ENCODE measurements at places on chromosomes 1 and 21. TPM values are rescaled to one million over a fixed set of nuclear protein-coding genes. Genes with fewer than 3 reads are reported as not detected.

CYP4Z1 gene
- total RNA-seq = not detected

DNA sequence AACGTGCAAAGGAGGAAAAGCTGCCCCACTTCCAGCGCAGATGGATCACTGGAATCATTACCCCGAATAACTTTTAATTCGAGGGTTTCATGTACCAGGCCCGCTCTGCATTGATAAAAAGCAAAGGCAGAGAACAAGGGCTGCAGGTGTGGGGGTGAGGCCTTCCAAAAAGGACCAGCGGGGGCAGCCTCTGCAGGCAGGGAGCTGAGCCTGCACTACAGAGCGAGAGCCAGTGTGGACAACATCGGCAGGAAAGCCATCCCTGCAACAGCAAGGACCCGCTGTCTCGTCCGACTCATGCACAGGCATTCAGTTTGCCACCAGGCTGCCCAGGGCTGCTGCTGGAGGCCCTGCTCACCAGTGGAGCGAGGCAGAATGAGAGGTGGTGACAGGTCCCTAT, 27.1 kb upstream of the AJAP1 start:
- H3K27ac ChIP-seq = no peak overlapping the region
- no peak overlapping the region for H3K4me3 ChIP-seq
- no peak for DNase-seq
- no peaks in the 10 kb centered on the region for H3K27me3 ChIP-seq
- no peaks in the 10 kb centered on the region for H3K4me1 ChIP-seq

PDZK1 gene
- 0.39 TPM for total RNA-seq

DNA sequence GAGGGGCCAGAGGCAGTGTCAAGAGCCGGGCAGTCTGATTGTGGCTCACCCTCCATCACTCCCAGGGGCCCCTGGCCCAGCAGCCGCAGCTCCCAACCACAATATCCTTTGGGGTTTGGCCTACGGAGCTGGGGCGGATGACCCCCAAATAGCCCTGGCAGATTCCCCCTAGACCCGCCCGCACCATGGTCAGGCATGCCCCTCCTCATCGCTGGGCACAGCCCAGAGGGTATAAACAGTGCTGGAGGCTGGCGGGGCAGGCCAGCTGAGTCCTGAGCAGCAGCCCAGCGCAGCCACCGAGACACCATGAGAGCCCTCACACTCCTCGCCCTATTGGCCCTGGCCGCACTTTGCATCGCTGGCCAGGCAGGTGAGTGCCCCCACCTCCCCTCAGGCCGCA, at the start of gene BGLAP:
TSS of gene BGLAP (plus strand) at position 259 of the 400 bp plus-strand sequence. CDS start at position 307, 48 bp downstream.
- no peak for DNase-seq
- peaks cover 5% of the 10 kb centered on the region for H3K36me3 ChIP-seq
- H3K4me1 ChIP-seq = peaks cover 6% of the 10 kb centered on the region
- no peaks in the 10 kb centered on the region for H3K27me3 ChIP-seq

OR2G6 gene
- total RNA-seq = not detected

DNA sequence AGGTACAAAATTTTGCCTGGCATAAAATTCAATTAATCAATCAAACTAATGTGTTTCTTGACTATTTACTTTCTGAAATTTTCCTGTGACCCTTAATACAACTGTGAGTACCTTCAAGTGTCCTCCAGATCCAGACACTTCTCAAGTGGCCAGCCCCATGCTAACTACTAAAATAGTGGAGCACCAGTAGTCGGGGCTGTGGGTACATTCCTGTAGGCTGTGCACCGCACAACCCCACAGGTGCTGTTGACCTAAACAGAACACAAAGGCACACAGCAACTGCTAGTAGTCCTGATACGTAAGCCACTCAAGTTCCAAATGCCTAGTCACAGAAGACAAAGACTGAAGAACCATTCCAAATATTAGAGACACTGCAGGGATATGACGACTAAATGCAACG, 36.6 kb downstream of the TMEM50B start:
- H3K4me1 ChIP-seq = peaks cover 11% of the 10 kb centered on the region
- H3K27me3 ChIP-seq = no peaks in the 10 kb centered on the region
- no peak overlapping the region for H3K4me3 ChIP-seq
- H3K36me3 ChIP-seq = peaks cover under 1% of the 10 kb centered on the region

DNA sequence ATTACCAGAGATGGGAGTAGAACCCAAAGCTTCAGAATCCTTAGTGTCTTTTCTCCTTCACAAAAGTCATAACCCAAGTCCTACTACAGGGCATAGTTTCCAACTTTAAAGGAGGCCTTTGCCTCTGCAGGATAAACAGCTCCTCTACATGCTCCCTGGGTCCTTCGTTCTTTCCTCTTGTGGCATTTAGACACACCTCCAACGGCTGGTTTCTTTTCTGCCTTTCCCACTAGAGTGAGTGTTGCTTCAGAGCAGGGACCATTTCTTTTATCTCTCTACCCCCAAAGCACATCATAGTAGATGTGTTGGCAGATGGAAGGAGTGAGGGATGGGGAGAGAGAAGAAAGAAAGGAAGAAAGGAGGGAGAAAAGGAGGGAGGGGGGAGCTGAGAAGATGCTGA, 144.7 kb upstream of the SPATA6 start:
- no peaks in the 10 kb centered on the region for H3K36me3 ChIP-seq
- no peak for DNase-seq
- no peak overlapping the region for H3K27ac ChIP-seq
- H3K4me1 ChIP-seq = no peaks in the 10 kb centered on the region

DNA sequence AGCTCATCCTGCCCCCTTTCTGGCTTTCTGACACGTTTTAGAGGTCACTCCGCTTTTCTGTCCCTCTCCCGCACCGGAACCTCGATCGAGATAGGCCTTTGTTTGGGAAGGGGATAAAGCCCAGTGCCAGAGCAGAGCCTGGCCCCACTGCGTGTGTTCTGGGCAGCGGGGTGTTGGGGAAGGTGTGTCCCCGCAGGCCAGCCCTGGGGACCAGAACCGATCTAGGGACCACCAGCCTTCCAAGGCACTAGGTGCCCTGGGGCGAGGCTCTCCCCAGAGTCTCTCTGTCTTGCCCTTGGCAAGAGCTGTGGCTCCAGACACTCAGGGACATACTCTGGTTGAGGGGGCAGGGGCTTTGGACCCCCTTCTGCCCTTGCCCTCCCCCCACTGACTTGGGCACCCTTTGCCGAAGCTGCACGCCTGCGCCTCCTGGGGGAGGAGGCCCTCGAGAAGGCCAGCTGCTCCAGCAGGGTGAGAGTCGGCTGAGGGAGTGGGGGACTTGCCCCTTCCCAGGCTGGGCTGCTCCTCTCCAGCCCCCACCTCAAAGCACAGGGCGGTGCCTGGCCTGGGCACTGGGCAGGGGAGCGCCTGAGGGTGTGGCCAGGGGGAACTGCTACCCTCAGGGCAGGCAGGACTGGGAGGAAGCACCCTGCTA, 16.4 kb downstream of the PRXL2B start:
- no peaks in the 10 kb centered on the region for H3K4me1 ChIP-seq
- peaks cover 10% of the 10 kb centered on the region for H3K27me3 ChIP-seq
- no peak for DNase-seq

GRCh38 chr1:48181669-48182367, 40.7 kb upstream of the SLC5A9 start:
- no peaks in the 10 kb centered on the region for H3K4me1 ChIP-seq
- no peak overlapping the region for H3K27ac ChIP-seq
- DNase-seq = no peak
- peaks cover 22% of the 10 kb centered on the region for H3K27me3 ChIP-seq

DNA sequence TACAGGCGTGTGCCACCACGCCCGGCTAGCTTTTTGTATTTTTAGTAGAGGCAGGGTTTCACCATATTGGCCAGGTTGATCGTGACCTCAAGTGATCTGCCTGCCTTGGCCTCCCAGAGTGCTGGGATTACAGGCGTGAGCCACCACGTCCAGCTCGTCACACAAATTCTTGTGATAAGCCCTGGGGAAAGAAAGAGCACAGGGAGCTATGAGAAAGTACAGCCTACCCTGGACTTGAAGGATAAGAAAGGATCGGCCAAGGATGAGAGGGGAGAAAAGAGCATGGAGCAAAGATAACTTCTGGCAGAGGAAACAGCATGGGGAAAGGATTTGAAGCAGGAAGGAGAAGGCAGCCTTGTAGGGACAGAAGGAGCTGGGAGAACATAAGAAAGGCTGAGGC, 29.2 kb downstream of the SESN2 start:
- no peak overlapping the region for H3K4me3 ChIP-seq
- no peaks in the 10 kb centered on the region for H3K27me3 ChIP-seq
- no peak overlapping the region for H3K27ac ChIP-seq
- no peak for DNase-seq
- no peaks in the 10 kb centered on the region for H3K36me3 ChIP-seq

DNA sequence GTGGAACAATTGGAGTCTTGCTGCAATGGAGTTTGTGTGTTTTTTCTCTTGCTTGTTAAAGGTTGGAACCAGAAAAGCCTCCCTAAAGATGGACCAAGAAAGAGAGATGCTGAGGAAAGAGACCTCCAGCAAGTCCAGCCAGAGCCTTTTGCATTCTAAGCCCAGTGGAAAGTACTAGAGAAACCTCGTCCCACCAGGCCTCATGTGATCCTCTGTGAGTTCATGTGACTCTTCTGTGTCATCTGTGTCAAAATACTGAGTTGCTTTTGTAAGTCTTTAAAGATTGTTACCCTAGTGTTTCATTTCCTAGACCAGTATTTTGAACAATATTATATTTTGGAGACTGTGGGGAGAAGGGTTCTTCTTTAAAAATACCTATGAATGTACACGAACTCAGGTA, 12.5 kb upstream of the EFHD2 start:
- H3K4me3 ChIP-seq = no peak overlapping the region
- H3K27ac ChIP-seq = no peak overlapping the region
- H3K27me3 ChIP-seq = no peaks in the 10 kb centered on the region
- no peaks in the 10 kb centered on the region for H3K4me1 ChIP-seq
- no peak for DNase-seq

GNAT2 gene
- not detected for total RNA-seq

OR10K2 gene
- not detected for total RNA-seq

CCDC27 gene
- total RNA-seq = not detected

- H3K4me3 ChIP-seq = no peak overlapping the region
- H3K27me3 ChIP-seq = no peaks in the 10 kb centered on the region
- no peak for DNase-seq
Observed at GRCh38 chr1:245749053-245749452, 594.3 kb downstream of the KIF26B start.

VTCN1 gene
- not detected for total RNA-seq

DNA sequence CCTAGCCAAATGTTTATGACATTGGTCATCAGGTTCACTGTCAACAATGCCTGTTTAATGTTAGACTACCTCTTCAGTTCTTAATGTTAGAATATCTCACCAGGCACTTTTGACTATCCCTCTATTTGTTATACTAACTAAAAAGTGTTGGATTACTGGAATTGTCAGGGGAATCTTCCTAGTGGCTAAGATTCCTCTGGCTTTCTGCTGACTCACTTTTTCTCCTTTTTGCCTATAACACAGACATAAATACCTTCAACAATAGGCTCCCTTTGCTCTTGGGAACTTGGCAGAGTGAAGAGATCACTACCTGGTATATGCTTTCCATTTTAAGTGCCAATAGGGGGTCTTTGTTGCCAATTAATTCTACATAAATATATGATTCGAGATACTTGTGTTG, 68.5 kb downstream of the TMEM200B start:
- H3K27me3 ChIP-seq = no peaks in the 10 kb centered on the region
- H3K27ac ChIP-seq = no peak overlapping the region
- peaks cover 76% of the 10 kb centered on the region for H3K36me3 ChIP-seq
- no peaks in the 10 kb centered on the region for H3K4me1 ChIP-seq

- H3K4me1 ChIP-seq = no peaks in the 10 kb centered on the region
- H3K27ac ChIP-seq = no peak overlapping the region
- DNase-seq = no peak
- peaks cover 84% of the 10 kb centered on the region for H3K36me3 ChIP-seq
Observed at GRCh38 chr1:40755067-40755466, 28.5 kb upstream of the KCNQ4 start.

RABIF gene
- 11.1 TPM for total RNA-seq

GRCh38 chr1:6170742-6171201, 9.3 kb downstream of the CHD5 start:
- no peak overlapping the region for H3K27ac ChIP-seq
- no peak overlapping the region for H3K4me3 ChIP-seq
- H3K4me1 ChIP-seq = no peaks in the 10 kb centered on the region
- no peak for DNase-seq
- no peaks in the 10 kb centered on the region for H3K36me3 ChIP-seq

GRCh38 chr1:18805150-18805879, 54.1 kb downstream of the TAS1R2 start:
- H3K27me3 ChIP-seq = no peaks in the 10 kb centered on the region
- H3K4me3 ChIP-seq = no peak overlapping the region
- DNase-seq = no peak
- H3K4me1 ChIP-seq = no peaks in the 10 kb centered on the region
- no peak overlapping the region for H3K27ac ChIP-seq

- H3K36me3 ChIP-seq = peaks cover 65% of the 10 kb centered on the region
- peaks cover 14% of the 10 kb centered on the region for H3K4me1 ChIP-seq
- no peaks in the 10 kb centered on the region for H3K27me3 ChIP-seq
- no peak overlapping the region for H3K4me3 ChIP-seq
- H3K27ac ChIP-seq = no peak overlapping the region
Observed at GRCh38 chr1:19257178-19257914, 5.7 kb downstream of the MRTO4 start.

GRCh38 chr21:26445440-26445839, 127.6 kb downstream of the CYYR1 start:
- H3K36me3 ChIP-seq = no peaks in the 10 kb centered on the region
- H3K4me3 ChIP-seq = no peak overlapping the region
- no peak overlapping the region for H3K27ac ChIP-seq
- no peaks in the 10 kb centered on the region for H3K27me3 ChIP-seq
- DNase-seq = no peak

GRCh38 chr1:177432897-177433296, 262.1 kb downstream of the BRINP2 start:
- H3K27ac ChIP-seq = no peak overlapping the region
- H3K36me3 ChIP-seq = no peaks in the 10 kb centered on the region
- peaks cover 7% of the 10 kb centered on the region for H3K4me1 ChIP-seq
- H3K4me3 ChIP-seq = no peak overlapping the region
- H3K27me3 ChIP-seq = no peaks in the 10 kb centered on the region

ERRFI1 gene
- total RNA-seq = 36.2 TPM

DNA sequence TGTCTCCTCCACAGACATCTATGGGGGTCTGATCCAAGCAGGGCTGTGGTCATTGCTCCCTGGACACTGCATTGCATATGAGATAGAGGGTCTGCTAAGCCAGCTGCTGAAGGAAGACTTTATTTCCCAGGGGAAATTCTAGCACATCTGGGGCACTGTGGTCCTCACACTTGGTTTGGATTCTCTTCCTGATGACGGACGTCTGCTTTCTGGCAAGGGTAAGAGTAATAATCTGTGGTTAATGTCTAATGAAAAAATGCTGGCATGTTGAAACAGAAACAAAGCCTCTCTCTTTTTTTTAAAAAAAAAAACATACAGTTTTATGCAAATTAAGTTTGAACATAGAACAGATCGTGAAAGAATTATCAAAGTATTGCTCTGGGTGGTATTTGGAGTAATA, 553.9 kb downstream of the DPYD start:
- H3K27ac ChIP-seq = no peak overlapping the region
- no peak for DNase-seq
- no peaks in the 10 kb centered on the region for H3K4me1 ChIP-seq
- no peak overlapping the region for H3K4me3 ChIP-seq
- H3K27me3 ChIP-seq = no peaks in the 10 kb centered on the region
- H3K36me3 ChIP-seq = no peaks in the 10 kb centered on the region

All from A673 (cell line).